Chondrocyte (in vitro differentiated cells): ENCODE measurements at places on chromosomes 16 and 17. TPM values are rescaled to one million over a fixed set of nuclear protein-coding genes. Genes with fewer than 3 reads are reported as not detected.

KCNH4 gene
- not detected in 3 replicates for total RNA-seq

CD79B gene
- total RNA-seq, result not detected in 3 replicates

WNK4 gene
- 0.26 to 0.32 TPM in 2 of 3 replicates, not detected in the other for total RNA-seq

YBX2 gene
- 0.56 to 0.57 TPM in 2 of 3 replicates, not detected in the other for total RNA-seq

ARL6IP1 gene
- 63.6 to 72.4 TPM (median 68.7 TPM) in 3 replicates for total RNA-seq

FSCN2 gene
- 4.1 to 6.1 TPM (median 5.3 TPM) in 3 replicates for total RNA-seq

- no peak for DNase-seq
Observed at GRCh38 chr16:73485880-73486279, 438.0 kb upstream of the ZFHX3 start.

DNA sequence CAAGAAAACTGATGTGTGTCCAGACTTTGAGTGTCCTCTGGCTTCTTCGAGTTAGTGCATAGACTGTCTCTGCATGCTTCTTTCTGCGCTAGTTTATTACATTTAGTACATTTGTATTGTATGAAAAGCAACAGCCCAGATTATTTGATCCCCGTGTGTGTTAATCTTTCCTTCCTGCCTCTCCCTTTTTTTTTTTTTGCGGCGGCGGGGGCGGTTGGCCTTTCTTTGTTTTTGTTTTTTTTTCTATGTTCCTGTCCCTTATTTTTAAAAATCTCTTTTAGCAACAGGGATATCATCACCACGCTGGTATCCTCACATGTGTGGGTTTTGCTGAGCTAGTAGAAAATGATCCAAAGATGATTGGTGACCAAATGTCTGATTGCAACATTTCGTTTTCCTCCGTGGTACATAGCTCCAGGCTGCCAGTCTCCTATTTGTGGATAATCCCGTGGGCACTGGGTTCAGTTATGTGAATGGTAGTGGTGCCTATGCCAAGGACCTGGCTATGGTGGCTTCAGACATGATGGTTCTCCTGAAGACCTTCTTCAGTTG, 9.4 kb downstream of the SCPEP1 start:
- DNase-seq, result no peak

DNA sequence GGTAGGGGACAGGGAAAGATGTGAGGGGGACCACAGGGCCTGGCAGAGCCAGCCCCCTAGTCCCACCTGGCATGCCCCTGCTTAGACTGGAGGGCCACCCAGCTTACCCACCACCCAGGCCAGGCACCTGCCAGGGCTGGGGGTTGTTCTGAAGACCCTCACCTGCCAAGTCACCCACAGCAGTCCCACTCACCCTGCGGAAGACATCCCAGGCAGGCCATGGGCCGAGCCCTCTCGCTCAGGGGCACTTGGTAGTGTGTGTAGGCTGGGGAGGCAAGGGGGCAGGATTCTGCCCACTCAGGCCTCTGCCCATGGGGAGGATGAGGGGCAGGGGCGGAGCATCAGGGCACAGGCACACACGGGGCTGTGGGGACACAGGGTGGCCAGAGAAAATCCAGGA, 4.0 kb downstream of the PLCD3 start:
- no peak for DNase-seq

GRCh38 chr16:16945207-16945606, 525.6 kb downstream of the XYLT1 start:
- DNase-seq, result no peak
